Activated CD4-positive, alpha-beta memory T cell treated with anti-CD3 and anti-CD28 coated beads, Interleukin-2, amount 10 ng/mL, durations not matched to agents 7 days and 5 days (primary cell): ENCODE measurements at places on chromosomes 1 and 21.

DNA sequence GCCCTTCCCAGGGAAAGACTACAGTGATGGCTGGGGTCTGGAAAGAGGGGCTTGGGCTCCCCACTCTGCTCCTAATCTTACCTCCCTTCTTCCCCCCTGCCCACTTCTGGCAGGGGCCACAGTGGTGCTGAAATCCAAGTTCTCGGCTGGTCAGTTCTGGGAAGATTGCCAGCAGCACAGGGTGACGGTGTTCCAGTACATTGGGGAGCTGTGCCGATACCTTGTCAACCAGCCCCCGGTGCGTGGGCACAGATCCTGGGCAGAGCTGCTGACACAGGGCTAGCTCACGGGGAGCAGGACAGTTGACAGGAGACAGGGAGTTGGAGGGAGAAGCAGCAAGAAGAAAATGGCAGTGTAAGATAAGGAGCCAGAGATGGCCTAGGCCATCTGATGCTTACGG is 2.4 kb downstream of the SLC27A3 start:
- DNase-seq: no peak

GRCh38 chr1:154468535-154469250 is 33.3 kb upstream of the TDRD10 start:
- no peak for DNase-seq

DNA sequence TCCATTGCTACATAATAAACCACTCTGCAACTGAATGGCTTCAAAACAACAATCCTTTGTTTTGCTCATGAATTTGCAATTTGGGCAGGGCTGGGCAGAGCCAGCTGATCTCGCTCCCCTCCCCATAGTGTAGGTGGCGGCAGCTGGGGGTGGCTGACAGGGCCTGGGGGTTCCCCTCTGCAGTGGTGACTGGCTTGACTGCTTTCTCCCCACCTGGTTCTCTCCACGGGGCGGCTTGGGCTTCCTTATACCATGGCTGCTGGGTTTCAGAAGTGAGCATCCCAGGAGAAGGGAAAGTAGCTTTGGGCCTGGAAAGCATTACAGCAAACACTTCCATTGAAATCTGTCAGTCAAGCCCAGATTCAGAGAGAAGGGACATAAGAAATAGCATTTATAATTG is 129.7 kb upstream of the ZBTB40 start:
- no peak for DNase-seq

DNA sequence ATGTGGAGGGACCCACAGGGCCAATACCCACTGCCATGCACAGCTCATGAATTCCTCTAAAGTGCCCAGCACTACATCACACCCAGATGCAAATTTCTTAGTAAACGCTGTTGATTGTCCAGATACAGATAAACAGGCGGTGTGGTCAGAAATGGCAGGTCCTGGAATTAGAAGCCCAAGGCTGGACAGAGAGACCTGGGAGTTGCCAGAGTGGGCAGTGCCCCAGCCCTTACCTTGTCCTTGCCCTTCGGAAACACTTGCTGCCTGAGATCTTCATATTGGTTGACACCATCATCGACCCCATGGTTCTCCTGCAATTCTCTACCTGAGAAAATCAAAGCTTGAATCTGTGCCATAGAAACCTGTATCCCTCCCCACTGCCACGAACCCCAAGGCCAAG is 149.3 kb upstream of the ETV3 start:
- DNase-seq: no peak

- DNase-seq: no peak
These were observed 182.4 kb downstream of the SMYD3 start for GRCh38 chr1:246324711-246325110.

- DNase-seq: no peak
These were observed 29.1 kb upstream of the F13B start for GRCh38 chr1:197096137-197096536.

- no peak for DNase-seq
These were observed 13.3 kb upstream of the CTRC start for GRCh38 chr1:15424981-15425380.

GRCh38 chr21:45910548-45911221 is 70.9 kb upstream of the COL6A1 start:
- DNase-seq: no peak

- no peak for DNase-seq
These were observed 1.0 kb downstream of the TMEM59 start for GRCh38 chr1:54051933-54052430.

GRCh38 chr21:33391656-33392055 is 11.6 kb upstream of the IFNGR2 start:
- no peak for DNase-seq

DNA sequence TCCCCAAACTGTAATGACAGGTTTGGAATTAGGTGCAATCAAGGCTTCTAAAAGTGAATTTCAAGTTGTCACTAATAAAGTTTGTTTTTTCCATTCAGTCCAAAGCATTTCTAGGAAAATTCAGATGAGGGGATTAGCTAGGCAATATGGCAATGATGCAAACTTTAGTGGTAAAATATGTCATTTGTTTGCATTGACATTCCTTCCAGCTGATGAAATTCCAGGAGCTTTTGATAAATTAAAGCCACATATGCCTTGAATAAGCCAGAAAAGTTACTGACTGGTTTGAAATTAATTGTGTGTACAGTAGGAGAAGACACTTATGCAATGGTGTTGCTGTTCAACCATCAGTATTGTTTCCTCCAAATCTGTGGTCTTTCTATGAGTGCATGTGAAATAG is 57.8 kb downstream of the MROH9 start:
- no peak for DNase-seq

DNA sequence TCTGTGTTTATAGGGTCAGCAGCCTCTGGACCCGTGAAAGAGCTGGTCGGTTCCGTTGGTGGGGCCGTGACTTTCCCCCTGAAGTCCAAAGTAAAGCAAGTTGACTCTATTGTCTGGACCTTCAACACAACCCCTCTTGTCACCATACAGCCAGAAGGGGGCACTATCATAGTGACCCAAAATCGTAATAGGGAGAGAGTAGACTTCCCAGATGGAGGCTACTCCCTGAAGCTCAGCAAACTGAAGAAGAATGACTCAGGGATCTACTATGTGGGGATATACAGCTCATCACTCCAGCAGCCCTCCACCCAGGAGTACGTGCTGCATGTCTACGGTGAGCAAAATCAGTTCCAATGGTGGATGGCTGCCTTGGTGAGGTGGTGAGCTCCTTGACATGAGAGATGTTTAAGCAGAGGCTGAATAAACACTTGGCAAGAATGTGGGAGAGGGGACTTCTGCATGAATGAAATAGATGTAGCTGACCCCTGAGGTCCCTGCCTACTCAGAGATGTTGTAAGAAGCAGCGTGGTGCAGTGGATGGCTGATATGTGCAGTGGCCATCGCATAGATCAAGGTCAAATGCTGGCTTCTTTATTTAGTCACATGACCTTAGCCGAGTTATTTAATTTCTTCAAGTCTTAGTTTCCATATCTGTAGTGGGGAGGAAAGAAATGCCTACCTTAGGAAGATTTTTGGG is 9.3 kb downstream of the SLAMF7 start:
- no peak for DNase-seq

DNA sequence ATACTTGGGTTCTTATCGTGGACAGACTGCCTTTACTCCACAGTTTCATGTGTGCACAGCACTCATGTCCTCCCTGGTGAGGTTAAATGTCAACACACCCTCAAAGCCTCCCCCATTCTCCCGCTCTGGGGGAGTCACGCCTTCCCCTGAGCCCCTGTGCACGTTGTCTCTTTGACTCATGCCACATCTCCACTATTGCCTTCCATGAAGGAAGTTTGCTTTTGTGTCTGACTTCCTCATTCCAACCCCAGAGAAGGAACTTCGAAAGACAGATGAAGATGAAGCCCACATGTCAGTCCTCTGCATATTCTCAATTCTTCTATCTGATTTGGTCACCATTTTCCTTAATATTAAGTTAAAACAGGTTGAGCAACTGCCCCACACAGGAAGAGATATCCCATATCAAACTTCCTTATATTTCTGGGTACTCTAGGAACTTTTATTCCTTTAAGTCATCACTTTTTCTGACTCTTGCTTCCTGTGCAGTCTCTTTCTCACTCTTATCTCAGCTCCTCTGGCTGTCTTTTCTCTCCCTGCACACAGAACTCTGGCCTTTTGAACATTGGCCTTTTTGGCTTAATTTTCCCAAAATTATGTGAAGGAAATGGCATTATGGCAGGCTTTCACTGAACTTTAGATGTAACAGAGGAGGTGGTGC is 41.5 kb downstream of the C4BPA start:
- no peak for DNase-seq

- DNase-seq: no peak
These were observed 568.3 kb upstream of the ADGRL2 start for GRCh38 chr1:81232420-81232819.

- no peak for DNase-seq
These were observed 6.8 kb downstream of the ATG4C start for GRCh38 chr1:62790716-62791115.

DNA sequence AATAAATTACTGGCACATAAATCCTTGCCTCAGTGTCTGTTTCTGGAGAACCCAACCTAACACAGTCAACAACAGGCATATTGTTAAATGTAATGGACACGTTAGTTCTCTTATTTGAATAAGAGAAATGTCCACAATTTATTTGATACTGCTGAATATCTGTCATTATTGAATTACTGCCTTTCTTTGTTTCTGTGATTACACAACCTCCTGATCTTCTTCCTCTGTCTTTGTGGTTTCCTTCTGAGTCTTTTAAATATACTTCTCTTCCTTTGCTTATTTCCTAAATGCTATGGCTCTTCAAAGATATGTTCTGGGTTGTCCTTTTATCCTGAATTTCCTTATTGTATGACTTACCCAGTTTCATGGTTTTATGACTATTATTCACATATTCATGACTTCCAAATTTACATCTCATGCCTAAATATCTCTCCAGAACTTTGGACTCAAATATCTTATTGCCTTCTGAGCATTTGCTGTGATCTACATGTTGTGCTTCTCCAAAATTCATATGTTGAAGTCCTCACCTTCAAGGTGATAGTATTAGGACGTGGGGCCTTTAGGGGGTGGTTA is 39.9 kb downstream of the MSH4 start:
- DNase-seq: no peak

DNA sequence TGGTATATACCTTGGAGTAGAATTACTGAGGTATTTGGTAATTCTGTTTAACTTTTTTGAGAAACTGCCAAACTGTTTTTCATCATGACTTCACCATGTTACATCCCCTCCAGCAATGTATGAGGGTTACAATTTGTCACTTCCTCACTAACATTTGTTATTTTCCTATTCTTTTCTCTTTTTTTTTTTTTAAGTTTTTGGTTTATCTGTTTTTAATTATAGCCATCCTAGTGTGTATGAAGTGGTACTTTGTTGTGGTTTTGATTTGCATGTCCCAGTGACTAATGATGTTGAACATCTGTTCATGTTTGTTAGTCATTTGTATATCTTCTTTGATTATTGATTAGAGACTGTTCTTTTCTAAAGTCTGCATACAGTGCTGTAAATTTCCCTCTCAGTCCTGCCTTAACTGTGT is 147.3 kb downstream of the HS2ST1 start:
- DNase-seq: no peak
